ENCODE measurements at places on chromosomes 6 and 20. TPM values are rescaled to one million over a fixed set of nuclear protein-coding genes. Genes with fewer than 3 reads are reported as not detected.

The PLCB4 gene
- total RNA-seq: 36.4 TPM

The EDN3 gene
- 1.2 TPM for total RNA-seq

The TMEM217 gene
- total RNA-seq: 1.00 TPM

The PEX7 gene
- 7.0 TPM for total RNA-seq

The SMAP1 gene
- total RNA-seq: 43.3 TPM

The ARFGEF3 gene
- 38.3 TPM for total RNA-seq

The SYTL3 gene
- 2.4 TPM for total RNA-seq

The BPIFA1 gene
- not detected for total RNA-seq
